Activated naive CD8-positive, alpha-beta T cell treated with anti-CD3 and anti-CD28 coated beads, Interleukin-2, amount 50 U/mL, for 16 hours (primary cell): ENCODE measurements at places on chromosomes 3 and 15.

DNA sequence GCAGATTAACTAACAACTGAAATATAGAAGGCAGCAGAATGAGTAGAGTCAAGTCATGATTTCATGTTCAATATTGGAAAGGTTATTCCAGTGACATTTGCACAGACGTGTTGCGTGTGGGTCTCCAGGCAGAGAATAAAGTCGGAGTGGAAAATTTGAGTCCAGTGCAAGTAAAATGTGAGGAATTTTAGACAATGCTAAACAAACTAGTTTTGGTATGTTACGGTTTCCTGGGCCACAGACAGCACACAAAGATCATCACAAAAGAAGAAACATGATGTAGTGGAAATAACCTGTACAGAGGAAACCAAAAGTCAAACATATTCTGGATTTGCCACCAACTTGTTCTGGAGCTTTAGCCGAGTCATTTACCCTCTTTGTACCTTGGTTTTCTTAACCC lies 367 bp downstream of the OR4F6 start:
- DNase-seq = no peak

DNA sequence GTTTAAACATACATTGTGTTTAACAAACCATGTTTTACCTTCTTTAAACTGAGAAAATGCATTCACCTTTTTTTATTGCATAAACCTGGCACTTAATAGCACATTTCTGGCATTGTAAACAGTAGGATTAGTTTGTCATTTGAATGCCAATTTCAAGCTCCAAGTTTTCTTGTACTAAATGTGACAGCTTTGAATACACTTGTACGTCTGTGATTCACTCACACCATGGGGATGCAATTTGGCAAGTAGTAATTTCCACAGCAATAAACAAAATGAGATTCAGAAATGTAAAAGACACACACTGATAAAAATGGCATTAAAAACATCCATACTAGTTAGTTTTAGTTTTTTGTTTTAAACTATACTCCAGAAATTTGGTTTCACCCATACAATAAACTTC lies 598.9 kb downstream of the SI start:
- DNase-seq = no peak

GRCh38 chr15:96732704-96733103 lies 402.2 kb downstream of the NR2F2 start:
- no peak for DNase-seq

DNA sequence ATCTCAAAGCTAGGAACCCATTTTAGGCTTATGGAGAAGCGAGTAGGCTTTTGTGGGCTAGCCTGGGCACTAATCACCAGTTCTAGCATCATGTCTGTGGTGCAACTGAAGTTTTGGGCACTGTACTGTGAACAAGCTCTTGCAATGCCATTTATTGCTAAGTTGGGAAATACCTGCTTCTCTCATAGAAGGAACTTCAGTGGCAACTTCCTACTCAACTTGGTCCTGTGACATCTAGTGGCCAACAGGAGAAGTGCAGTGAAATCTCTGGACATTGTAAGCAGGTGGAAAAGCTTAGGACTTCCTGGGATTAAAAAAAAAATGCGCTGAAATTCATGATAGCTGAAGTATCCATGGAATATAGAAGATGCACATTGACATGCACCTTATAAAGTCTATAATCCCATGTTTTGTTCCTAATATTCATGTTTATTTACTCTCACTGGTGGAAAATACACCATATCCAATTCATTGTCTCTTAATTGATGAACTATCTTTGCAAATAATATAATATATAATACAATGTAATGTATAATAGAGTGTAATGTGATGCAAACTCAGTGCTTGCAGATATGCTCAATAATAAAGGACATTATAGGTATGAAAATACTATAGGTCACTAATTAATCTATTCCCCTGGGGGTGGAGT lies 6.5 kb upstream of the ALDH1A3 start:
- DNase-seq = no peak

DNA sequence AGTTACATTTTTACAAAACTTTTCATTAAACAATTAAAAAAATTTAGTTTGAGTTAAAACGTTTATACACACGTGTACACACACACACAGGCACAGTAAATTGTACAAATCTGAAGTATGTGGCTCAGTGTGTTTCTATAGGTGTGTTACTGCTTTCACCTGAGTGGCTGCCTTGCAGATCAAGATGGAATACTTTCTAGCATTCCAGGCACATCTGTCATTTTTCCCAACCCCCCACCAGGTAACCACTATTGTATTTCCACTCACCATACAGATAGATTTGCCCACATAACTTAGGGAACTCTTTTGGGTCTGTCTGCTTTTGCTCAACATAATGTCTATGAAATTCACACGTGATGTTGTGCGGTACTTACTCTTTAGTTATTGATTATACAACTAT lies 141.1 kb downstream of the PTPRG start:
- no peak for DNase-seq

DNA sequence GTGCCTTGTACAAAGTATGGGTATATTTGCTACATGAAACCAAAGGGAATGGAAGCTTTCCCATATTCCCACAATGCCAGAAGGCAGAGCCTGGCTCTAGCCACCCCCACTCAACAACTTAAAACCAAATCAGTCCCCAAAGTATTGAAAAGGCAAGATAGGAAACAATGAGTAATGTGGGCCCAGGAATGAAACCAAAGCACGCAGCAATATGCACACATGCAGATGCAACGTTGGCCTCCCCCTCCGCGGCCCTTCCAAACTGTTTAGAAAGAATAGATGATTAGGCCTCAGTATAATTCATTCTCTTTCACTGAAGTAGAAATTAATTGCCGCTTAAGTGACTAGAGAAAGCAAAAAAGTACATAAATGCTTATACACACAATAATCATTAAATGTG lies 59.1 kb downstream of the THRB start:
- no peak for DNase-seq

DNA sequence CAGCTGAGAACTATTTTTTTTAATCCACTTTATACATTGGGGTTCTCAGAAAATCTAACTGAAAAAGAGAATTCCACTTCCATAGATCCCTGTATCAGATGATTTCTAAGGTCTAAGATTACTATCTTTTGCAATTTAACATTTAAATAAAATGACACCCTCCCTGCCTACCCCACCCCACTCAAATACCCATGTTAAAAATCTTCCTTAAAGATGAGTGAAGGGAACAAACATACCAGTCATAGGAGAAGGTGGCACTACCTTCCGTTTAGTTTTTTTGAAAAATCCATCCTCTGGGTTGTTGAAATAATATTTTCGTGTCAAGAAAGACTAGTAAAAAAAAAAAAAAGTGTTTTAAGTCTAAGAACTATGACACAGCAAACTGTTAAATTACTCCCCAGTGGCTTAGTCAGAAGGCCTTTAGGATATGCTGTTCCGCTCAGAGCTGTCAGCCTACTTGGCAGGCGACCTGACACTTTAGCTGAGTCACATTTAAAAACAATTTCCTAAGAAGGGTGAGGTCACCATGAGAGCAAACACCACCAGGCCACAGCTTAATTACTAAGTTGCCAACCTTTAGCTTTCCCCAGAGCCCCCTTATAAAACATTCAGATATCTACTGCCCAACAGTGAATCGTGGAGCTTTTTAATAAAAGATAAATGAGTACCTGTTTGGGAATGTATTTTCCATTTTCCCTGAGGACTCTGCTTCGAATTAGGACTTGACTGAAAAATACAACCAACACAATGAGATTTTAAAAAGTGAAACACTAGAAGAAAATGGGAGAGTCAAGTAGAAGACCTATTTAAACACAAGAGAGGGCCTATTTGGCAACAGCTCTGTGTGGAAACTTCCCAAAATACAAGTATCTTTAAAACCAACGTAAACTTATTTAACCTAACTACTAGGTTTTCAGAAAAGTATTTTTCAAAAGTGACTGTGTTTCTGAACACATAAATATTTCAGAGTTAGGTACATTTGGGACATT lies 9.6 kb downstream of the EMC3 start:
- no peak for DNase-seq

GRCh38 chr3:99114565-99115291 lies 213.2 kb upstream of the DCBLD2 start:
- DNase-seq = no peak

- DNase-seq = no peak
Observed at GRCh38 chr3:88076712-88077111, 17.7 kb downstream of the ZNF654 start.

- no peak for DNase-seq
Observed at GRCh38 chr15:40006646-40007045, 32.3 kb downstream of the SRP14 start.

- no peak for DNase-seq
Observed at GRCh38 chr15:49507261-49507660, 84.2 kb downstream of the FGF7 start.

GRCh38 chr3:136151219-136151618 lies 44.9 kb downstream of the MSL2 start:
- no peak for DNase-seq

GRCh38 chr3:114089675-114090074 lies 33.1 kb downstream of the QTRT2 start:
- no peak for DNase-seq

DNA sequence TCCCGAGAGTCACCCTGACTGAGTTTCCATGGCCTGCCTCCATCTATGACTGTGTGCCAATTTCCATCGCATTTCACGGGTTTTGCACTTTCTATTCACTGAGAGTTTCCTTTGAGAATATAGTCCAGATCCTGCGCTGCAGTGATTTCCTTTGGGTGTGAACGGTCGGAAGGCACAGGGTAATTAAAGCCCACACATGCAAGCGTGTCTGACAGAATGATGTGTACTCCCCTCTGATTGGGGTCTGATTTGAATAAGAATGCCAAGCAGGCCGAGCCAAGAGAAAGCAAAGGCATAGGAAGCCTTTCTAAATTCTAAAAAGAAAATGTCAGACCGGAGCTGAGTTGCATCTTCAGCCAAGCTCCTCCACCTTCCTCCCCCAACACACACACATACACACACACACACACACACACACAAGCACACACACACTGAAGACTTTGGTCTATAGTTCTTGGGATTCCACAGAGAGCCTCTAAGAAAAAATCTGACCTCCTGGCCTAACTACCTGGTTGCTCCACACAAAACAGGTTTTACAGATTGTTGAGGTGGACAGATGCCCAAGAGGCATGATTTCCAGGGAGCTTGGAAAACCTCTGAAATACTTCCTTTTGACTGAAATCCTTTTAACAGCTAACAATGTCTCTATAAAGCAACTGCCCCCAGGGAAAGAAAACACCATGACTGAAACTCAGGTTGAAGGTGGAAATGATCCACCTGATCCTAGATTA lies 59.7 kb upstream of the LRRN1 start:
- DNase-seq = no peak

- no peak for DNase-seq
Observed at GRCh38 chr15:60469893-60470641, 8.9 kb downstream of the ICE2 start.

GRCh38 chr3:115581362-115582135 lies 41.8 kb upstream of the GAP43 start:
- DNase-seq = no peak

GRCh38 chr3:46987743-46988401 lies 8.4 kb downstream of the NBEAL2 start:
- peak; percentile 55 for DNase-seq

DNA sequence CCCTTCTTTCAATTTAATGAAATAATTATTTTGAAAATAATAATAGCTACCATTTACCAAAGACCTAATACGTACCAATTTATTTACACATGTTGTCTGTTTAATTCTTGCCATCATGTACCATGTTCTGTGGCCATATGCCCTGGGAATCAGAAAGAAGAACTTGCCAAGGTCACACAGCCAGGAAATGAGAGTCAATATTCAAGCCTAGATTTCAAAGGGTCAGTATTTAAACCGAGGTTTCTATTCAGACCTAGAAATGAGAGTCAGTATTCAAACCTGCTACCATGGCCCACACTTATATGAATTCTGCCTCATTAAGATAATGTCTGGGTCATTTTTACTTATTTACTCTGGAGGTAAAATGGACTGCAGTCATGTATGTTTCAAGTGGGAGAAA lies 103.6 kb upstream of the TBL1XR1 start:
- DNase-seq = no peak

DNA sequence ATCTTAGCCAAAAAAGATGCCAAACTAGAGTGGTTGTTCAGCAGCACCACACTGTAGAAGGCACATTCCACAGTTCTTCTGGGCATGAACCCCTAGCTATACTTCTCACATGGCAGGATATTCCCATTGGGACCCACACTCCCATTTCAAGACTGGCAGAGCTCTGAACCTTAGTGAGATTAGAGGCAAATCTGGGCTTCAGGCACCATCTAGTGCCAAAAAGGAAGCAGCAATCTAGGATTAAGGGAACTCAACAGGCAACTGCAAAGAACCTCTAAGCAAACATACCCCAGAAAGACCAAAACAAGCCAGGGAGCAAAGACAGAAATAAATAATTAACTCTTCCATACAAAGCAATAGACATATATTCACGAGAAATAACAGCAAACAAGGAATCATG lies 66.2 kb downstream of the TAFA4 start:
- no peak for DNase-seq

- DNase-seq = no peak
Observed at GRCh38 chr3:39062180-39062579, 10.4 kb downstream of the WDR48 start.

DNA sequence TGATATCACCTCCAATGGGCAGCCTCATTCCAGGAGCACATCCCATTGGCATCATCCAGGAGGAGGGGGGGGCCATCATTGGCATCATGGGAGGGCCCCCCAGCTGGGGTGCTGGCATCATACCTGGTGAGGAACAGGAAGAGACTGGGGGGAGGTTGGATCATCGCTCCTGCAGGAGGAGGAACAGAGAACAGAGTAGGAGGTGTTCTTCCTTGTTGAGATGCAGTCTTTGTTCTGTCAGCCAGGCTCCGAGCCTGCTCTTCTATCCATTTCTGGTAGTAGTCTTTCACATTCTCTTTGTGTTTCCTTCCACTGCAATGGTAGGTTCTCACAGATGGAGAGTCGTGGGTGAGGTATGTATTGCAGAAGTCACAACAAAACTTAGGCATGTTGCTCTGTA lies 16.7 kb upstream of the ERICH6 start:
- no peak for DNase-seq

DNA sequence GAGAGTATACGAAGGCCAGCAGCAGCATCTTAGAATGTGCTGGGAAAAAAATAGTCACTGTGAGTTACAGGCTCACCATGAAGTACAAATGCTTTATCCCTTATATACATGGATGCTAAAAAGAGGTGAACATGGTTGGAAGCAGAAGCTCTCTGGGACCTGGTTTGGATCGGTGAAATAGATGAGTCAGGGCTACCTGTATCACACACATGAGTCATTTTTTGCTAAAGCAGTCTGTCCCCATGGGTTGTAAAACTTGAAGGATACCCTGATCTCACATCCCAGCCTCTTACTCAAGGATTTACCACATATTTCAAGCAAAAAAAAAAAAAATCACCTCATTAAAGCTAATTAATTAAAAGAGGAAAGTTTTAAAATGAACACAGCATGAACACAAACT lies 6.9 kb upstream of the SERPINI2 start:
- no peak for DNase-seq
